ENCODE measurements at places on chromosomes 2 and 18.

GRCh38 chr2:126886916-126887280 is 11.8 kb upstream of the TEX51 start:
- no peak for DNase-seq

GRCh38 chr2:237693291-237693994 is 66.1 kb downstream of the LRRFIP1 start:
- peak; percentile 43 for DNase-seq

DNA sequence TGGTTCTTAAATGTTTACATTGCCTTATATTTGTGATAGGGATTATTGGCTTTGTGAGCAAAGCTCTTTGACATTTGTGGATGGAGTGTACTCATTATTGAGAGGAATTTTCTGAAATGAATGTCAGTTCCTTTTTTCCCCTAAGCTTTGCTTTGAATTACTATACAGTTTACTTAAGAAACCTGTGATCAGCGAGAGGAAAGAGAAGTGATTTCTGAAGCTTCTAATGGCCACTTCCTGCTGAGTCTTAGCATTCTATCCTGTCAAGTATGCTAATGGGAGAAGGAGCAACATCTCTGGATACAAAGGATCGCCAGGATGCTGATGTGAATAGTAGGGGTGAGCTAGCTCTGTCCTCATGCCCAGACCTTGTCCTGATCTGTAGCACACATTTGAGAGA is 47.8 kb upstream of the MGAT5 start:
- DNase-seq, result no peak

- DNase-seq, result no peak
These were observed 3.8 kb downstream of the HNRNPLL start for GRCh38 chr2:38598991-38599295.

- no peak for DNase-seq
These were observed 60.5 kb upstream of the ALKAL2 start for GRCh38 chr2:348361-348916.

GRCh38 chr2:72990695-72991438 is 73.5 kb downstream of the EMX1 start:
- no peak for DNase-seq

DNA sequence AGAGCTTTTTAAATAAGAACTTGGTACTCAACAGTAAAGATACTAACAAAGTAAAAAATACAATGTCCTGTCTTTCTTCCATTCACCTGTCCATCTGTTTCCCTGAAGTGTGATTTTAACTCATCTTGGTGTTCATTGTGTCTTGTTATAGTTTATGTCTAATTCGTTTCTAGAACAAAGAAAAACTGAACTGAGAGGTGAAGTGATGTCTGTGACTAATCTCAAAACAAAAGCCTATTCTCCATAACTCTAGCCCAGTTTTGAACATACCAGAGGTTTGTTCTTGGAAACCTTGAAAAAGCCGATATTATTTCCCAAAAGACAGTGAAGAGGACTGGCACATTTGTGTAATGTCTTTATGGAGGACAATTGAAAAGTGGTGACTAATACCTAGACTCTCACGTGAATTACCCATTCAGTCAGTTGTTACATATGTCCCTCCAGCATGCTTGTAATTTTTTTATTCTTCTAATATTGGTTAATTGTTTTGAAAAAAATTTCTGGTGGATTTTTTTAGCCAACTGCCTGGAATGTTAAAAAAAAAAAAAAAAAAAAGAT is 725.8 kb downstream of the SATB2 start:
- DNase-seq, result no peak

GRCh38 chr2:200786826-200787225 is 24.9 kb upstream of the BZW1 start:
- no peak for DNase-seq

All from activated CD4-positive, alpha-beta T cell treated with anti-CD3 and anti-CD28 coated beads, Interleukin-2, amount 50 U/mL, for 48 hours (primary cell).